Progenitor cell of endocrine pancreas (in vitro differentiated cells): ENCODE measurements at places on chromosomes 4 and X. TPM values are rescaled to one million over a fixed set of nuclear protein-coding genes. Genes with fewer than 3 reads are reported as not detected.

DNA sequence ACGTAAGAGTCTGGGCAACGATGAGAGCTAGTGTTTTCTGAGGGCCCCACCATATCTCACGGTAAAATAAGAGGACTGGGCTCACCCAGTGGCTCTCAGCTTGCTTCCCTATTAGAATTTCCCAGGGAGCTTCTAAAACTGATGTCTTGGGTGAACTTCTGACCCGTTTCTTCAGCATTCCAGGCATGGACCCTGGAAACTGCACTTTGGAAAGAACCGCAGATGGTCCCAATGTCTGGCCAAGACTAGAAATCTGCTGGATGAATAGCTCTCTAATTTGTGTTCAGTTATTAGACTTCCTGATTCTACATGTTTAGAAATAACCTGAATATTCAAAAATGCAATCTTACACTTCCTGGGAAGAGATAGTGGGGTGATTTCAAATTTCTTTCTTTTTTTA, 127.8 kb downstream of the ANOS1 start:
- H3K4me1 ChIP-seq = no peaks in the 10 kb centered on the region
- H3K4me3 ChIP-seq = no peak overlapping the region
- no peaks in the 10 kb centered on the region for H3K27me3 ChIP-seq
- no peaks in the 10 kb centered on the region for H3K36me3 ChIP-seq

Gene GABRG1
- not detected in 2 replicates for total RNA-seq

Gene TRAM1L1
- 4.3 and 5.0 TPM in 2 replicates for total RNA-seq

Gene REPS2
- total RNA-seq = 2.6 and 4.3 TPM in 2 replicates

Gene TLR6
- 0.89 and 1.1 TPM in 2 replicates for total RNA-seq

- no peak for DNase-seq
- peaks cover 3% of the 10 kb centered on the region for H3K4me1 ChIP-seq
- H3K36me3 ChIP-seq = no peaks in the 10 kb centered on the region
- no peak overlapping the region for H3K27ac ChIP-seq
- H3K27me3 ChIP-seq = no peaks in the 10 kb centered on the region
Observed at GRCh38 chr4:38764277-38764676, 18.5 kb downstream of the TLR10 start.
